ENCODE measurements at places on chromosomes 6 and 20. TPM values are rescaled to one million over a fixed set of nuclear protein-coding genes. Genes with fewer than 3 reads are reported as not detected.

GRCh38 chr6:165800337-165800736 lies 137.3 kb upstream of the PDE10A start:
- no peak for DNase-seq

DNA sequence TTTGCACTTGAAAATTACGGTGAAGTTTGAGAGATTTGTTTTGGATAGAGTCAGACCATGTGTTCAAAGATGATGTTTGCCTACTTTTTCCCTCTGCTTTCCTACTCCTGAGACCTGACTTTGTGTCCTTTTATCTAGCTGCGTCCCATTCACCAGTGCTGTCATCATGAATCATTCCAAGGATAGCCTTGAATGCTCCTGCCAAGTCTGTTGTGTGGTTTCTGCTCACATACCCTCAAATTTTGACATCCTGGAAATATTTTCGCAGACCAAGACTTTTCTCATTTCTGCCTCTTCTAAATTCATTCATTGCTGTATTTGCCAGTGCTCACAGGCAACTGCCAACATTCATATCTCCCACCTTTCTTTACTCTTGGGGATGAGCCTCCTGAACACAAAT lies 175.9 kb upstream of the SCGN start:
- no peak for DNase-seq

DNA sequence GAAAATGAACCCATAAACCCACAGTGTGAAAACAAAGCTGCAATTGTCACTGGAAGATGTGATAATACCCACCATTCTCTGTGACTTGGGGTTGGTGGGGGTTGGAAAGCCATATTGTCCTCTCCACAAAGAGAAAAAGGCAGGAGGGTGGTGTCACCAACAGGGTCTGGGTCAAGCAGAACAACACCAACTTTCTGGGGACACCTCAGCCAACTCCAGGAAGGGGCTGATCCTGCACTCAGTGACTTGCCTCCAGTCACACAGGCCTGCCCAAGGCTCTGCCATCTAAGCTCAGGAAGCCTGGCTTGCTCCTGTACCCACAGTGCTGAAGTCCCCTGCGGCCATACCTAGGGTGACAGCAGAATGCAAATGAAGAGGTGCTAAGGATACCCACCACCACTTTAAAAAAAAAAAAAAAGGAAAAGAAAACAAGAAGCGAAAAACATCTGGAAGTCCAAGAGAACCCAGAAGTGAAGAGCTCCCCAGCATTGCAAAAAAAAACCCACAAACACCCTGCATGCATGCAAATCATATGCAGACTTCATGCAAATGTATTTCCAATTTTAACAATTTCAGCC lies 110.6 kb downstream of the PREX1 start:
- DNase-seq, result no peak

GRCh38 chr6:1605893-1606779 lies 3.6 kb upstream of the FOXC1 start:
- DNase-seq, result no peak

DNA sequence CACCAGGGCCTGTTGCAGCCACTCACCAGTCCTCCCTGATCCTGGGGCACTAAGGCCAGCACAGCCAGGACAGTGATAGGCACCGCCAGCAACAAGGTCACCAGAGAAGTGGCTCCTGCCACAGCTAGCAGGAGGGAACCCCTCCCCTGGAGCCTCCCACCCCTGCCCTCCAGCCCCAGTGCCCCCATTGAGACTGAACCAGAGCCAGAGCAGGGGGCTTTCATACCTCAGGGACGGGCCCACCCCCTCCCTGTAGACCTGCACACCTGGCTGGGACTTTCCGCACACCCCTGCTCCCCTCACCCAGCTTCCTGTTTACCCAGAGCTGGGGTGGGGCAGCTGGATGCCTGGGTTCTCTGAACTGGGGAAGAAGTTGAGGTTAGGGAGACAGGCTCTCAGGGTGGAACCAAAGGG lies at the start of gene LTB:
TSS of gene LTB (minus strand) at position 195 of the 414 bp plus-strand sequence. CDS start at position 188, 7 bp downstream.
- no peak for DNase-seq

DNA sequence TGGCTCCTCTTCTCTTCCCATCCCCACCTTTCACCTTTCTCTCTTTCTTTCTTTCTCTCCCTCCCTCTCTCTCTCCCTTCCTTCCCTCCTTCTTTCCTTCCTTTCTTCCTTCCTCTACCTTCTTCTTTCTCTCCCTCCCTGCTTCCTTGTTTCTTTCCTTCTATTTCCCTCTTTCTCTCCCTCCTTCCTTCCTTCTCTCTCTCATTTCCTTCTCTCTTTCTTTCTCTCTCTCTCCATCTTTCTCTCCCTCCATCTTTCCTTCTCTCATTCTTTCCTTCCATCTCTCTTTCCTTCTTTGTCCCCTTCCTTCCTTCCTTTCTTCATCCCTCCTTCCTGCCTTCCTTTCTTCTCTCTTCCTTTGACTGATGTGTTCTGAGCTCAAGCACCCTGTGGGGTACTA lies 1467.0 kb upstream of the DEFB115 start:
- DNase-seq, result no peak

GRCh38 chr6:127567476-127567875 lies 9.5 kb upstream of the C6orf58 start:
- DNase-seq, result no peak

DNA sequence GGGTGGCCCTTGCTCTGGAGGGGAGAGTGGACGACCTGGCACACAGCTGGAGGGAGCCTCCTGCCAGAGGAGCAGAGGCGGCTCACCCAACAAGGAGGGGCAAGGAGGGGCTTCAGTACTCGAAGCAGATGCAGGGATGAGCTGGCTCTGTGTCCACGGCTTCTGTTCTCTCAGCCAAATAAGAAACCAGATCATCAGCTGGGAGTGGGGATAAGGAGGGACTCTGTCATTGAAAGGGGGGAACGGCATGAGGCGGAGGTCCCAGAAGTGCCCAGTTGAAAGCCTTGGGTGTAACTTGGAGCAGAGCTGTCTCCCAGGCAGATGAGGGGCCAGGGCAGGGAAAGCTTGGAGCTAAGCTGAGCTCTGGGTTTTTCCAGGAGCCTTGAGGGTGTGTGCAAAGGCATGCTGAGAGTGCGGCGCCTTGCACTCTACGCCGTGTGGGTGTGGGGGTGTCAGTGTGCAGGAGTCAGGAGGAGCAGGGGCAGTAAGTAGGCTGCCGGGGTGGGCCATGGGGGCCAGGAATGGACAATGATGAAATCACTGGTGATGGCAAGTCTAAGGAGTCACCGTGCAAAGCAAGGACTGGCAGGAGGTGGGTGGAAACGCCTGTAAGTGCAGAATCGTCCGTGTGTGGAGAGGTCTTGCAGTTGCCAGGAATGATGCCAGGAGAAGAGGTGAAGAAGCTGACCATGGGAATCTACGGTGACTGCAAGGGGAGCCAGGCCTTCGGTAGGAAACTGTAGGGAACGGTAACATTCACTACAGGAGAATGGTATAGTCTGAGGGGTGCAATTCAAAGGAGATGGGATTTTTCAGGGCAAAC lies 85.4 kb upstream of the FOXQ1 start:
- DNase-seq, result no peak

- no peak for DNase-seq
Measured at GRCh38 chr6:79077715-79078074, 359 bp downstream of the PHIP start.

GRCh38 chr6:100846276-100846675 lies 34.9 kb downstream of the ASCC3 start:
- DNase-seq, result no peak

C4B gene
- 84.0 TPM for total RNA-seq

GRCh38 chr20:19885939-19886660 lies 128.0 kb downstream of the RIN2 start:
- DNase-seq, result peak; percentile 69
